ENCODE measurements at places on chromosomes 1 and 21.

- DNase-seq: peak; percentile 66
Measured at GRCh38 chr1:173405834-173406233, 71.3 kb upstream of the PRDX6 start.

- DNase-seq: peak; percentile 16
Measured at GRCh38 chr1:200535605-200536004, 84.9 kb downstream of the KIF14 start.

GRCh38 chr1:28163496-28164161 lies 12.9 kb downstream of the PTAFR start:
- DNase-seq: peak; percentile 18

- DNase-seq: peak; percentile 49
Measured at GRCh38 chr1:93061895-93062792, 16.9 kb upstream of the MTF2 start.

DNA sequence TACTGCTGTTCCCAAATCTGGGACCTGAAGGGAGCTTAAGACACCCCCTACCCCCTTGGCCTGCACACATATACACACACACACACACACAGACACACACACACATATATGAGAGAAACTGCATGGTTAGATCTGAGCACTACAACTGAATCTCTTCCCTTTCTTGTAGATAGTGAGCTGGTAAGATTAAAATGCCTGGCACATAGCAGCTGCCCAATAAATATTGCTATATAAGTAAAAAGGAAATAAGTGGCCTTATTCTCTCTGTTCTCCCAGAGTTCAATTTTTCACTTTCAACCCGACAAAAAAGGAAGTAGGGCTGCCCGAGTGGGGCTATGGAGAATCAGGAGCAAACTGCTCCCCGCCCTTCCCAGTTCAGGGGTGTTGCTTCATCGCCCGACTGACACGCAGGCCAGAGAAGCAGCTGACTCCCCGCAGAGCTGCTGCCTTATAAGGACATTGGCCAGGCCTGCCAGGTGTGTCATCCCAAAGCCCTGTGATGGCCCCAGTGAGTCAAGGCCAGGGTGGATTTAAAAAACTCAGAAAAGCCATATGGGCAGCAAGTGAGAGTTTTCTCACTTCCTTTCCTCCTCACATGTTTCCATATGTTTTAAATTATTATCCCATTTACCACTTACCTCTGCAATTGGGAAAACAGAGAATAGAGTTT lies 106.5 kb upstream of the SLC44A3 start:
- DNase-seq: peak; percentile 98

DNA sequence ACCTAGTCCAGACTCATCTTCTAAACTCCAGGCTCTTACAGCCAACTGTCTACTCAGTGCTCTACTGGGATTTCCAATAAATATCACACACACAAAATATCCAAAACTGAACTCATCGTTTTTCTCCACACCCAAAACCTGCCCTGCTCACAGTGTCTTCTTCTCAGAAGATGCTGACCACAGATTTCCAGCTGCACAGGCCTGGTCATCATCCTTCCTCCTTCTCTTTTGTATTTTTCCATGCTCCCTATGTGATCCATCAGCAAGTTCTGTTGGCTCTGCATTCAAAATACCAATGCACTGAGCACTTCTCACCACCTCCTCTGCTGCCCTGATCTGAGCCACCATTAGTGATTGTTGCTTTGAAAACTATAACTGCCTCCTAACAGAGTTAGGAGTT lies 159.5 kb upstream of the KAZN start:
- no peak for DNase-seq

DNA sequence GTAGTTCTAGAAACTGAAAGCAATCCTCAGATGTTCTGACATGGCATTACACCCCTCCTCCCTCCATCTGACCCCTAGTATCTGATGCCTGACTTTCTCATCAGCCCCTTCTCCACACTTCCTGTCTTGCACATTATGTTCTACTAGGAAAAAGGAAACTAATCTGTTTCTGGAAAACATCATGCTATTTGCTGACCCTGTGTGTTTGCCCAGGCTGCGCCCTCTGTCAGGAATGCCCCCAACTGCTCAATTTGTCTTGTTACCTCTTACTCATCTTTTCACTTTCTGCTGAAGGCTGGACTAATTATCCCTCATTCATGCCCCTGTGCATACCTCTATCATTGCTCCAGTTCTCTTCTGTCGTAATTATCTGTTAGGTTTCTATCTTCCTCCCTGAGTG lies 37.5 kb upstream of the DAB1 start:
- DNase-seq: no peak

DNA sequence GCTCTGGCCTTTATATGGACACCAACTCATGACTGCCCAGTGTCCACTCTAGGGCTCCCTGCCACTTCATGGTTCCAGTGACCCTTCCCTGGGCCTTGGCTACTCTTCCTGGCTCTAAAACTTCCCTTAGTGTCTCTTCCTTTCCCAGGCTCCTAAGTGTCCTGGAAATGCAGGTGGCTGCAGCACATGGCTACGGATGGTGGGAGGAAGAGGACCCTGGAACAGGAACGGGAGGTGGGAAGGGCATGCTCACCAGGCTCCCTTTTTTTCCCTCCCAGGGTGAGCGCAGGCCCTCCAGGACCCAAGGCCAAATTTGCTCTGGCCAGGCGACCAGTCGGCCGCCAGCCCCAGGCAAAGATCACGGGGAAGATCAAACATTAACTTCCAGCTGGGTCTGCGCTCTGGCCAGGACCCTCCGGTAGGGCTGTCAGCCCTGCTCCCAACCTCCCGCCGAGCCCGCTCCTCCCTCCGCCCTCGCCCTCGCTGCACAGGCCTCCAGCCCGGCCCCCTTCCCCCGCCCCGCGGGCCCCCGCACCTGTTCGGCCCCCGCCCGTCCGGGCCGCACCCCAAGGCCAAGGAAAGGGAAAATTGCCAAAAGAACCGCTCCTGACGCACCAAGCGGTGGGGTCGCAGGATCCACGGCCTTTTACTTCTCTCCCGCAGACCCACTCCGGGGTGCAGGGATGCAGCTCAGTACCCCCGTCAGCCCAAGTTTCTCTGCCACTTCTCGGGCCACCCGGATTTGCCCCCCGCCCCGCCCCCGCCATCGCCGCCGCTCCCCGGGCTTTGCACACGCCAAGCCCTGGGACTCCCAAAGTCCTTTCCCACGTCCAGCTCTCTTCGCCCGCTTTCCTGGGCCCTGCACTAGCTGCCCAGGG lies 894 bp downstream of the TCEA3 start:
- DNase-seq: peak; percentile 17

- no peak for DNase-seq
Measured at GRCh38 chr1:67787746-67788145, 45.5 kb downstream of the GNG12 start.

DNA sequence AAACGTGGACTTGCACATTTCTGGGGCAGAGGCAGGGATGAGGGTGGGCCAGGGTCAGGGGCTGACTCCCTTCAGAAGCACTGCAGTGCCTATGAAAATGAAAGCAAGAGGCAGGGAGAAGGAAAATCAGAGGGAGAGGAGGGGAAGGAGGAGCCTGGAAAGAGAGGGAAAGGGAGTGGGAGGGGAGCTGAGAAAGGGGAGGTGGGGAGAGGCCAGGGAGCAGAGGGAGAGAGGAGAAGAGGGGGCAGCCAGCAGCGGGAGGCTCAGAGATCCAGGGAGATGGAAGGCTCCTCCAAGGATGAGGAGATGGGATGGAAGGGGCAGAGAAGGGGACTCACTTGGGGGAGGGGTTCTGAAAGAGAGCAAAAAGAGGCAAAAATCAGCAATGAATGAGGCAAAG lies 96.3 kb upstream of the KLHDC7A start:
- DNase-seq: no peak

DNA sequence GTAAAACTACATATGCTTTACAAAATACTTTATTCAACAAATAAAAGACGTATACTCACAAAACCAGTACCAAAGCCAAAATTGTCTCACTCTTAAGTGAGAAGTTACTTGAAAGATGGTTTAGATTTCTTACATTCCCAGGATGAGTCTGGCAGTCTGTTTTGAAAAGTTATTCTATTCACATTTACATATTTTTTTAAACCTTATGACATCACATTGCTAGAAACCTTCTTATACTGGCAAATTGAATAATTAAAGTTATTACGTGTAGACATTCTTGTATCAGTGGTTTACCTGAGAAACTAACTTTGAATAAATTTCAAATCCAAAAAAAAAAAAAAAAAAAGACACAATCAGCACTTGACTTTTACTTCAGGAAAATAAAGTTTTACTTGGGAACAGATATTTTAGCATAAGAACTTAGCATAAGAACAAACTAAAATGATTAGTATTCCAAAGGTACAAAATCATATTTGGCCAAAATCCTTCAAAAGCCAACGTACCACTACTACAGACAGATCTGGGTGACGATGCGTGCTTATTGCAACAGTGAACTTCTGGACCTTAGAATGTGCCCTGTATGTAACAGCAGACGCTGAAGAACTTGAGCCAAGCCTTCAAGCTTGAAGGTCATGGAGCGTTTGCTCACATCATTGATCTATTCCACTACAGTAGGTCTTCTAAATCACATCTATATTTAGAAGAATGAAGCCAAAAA lies 2.5 kb downstream of the CDC42BPA start:
- peak; percentile 82 for DNase-seq

DNA sequence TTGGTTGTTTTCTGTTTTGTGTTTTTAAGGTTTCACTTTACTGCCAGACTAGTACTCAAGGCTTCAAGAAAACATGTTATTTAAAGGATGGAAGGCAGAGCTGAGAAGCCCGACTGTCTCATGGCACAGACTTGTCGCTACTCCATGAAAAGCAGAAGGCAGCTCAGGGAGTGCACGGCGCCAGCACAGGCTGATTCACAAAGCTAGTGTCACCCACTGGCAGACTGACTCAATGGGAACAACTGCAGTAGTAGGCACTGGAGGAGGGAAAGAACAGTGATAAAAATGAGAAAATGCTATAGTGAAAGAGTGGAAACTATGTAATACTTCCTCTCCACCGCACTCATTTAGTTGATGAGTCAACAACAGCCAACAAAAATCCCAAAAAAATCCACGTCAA lies 14.7 kb downstream of the HSF2BP start:
- peak; percentile 68 for DNase-seq

- DNase-seq: peak; percentile 42
Measured at GRCh38 chr1:87335175-87335884, 6.7 kb downstream of the LMO4 start.

DNA sequence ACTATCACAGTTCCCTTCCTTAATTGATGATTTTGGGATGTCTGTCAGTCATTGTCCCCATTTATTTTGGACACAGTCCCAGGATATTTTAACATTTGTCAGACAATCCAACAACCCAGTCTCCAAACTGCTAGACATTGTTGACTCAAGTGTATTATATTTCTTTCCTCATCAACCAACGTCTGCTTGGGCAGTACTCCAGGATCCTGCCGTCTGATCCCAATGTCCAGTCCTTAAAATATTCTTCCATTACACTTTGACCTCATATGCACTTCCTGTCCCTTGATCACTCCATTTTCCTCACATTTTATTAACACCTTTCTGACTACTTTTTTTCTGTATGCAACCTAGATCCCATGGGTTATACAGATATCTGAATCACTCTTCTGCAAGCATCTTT lies 39.8 kb upstream of the KIAA0040 start:
- no peak for DNase-seq

DNA sequence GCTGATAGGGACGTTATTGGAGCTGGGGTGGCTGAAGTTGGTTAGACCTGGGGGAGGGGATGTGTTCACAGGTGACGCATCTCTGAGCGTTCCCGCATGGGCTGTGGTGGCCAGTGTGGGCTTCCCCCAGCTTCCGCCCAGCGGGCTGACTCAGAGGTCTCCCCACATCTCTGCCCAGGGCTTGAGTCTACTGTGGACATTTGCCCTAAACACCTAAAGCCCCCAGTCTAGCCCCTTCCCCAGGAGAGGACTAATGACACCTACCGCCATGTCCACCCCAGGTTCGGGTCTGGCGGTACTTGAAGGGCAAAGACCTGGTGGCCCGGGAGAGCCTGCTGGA lies 2.0 kb downstream of the AGRN start:
- no peak for DNase-seq

- DNase-seq: no peak
Measured at GRCh38 chr1:167225920-167226319, 5.2 kb downstream of the POU2F1 start.

DNA sequence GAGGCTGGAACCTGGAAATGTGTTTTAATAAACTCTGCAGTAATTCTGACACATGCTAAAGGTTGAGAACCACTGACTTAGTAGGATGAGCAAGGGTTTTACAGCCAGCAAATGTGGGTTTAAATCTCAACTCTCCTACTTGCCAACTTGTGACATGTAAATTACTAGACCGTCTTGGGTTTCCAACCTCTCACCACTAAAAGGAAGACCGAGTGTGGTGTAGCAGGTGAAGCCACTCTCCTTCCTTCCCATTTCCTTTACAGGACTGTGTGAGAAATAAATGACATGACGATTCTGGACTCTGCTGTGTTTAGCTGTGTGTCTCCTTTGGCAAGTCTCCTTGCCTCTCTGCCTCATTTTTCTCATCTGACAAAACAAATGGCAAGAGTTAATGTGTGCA lies 49.5 kb upstream of the DNAJC6 start:
- DNase-seq: no peak

- DNase-seq: no peak
Measured at GRCh38 chr21:36263797-36264196, 56.2 kb upstream of the MORC3 start.

- no peak for DNase-seq
Measured at GRCh38 chr1:160837558-160838205, 25.0 kb downstream of the CD244 start.

DNA sequence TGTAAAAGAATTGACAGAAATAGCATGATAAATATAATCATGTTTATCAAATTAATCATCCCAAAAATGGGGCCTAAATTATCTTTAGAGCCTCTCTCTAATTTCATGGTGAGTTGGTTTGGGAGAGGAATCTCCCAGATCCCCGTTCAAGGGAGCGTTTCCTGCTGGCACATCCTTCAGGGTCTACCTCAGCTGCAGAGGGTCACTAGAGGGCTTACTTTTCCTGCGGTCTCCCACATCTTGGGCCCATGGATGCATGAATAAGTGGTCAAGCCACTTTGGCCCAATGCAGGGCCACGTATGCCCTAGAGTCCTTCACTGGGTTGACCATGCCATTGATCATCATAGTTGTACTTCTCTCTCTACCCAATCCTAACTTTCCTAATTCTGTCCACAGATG lies 164.1 kb downstream of the USP25 start:
- no peak for DNase-seq

GRCh38 chr1:37342736-37343135 lies 131.6 kb upstream of the ZC3H12A start:
- no peak for DNase-seq
